ENCODE measurements at places on chromosomes 16 and 17.

- DNase-seq = no peak
Observed at GRCh38 chr16:11449716-11450115, 104.5 kb downstream of the RMI2 start.

DNA sequence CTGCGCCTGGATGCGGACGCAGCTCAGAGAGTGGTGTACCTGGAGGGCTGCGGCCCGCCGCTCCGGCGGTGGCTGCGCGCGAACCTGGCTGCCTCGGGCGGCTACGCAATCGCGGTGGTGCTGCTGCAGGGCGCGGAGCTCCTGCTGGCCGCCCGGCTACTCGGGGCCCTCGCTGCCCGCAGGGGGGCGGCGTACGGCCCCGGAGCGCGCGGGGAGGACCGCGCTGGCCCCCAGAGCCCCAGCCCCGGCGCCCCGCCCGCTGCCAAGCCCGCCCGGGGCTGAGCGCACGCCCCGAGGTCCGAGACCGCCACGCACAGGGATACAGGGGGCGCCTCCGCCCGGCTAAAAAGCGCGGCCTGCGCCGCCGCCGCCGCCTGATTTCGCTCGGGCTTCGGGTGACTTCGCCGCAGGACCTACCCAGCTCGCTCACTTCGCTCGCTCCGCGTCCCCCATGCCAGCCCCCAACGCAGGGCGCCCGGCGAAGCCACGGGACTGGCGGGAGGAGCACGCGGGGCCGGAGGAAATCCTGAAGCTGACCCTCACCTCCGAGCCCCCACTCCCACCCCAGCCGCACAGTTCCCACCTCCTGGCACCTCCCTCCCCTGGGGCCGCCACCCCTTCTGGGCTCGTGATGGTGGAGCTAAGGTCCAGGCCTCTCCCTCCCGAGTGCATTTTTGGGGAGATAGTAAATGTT lies 8.2 kb downstream of the PDE6G start:
- DNase-seq = no peak

GRCh38 chr17:54194268-54194667 lies 371.5 kb downstream of the KIF2B start:
- DNase-seq = no peak

- no peak for DNase-seq
Observed at GRCh38 chr17:4645642-4646041, 4.2 kb upstream of the ALOX15 start.

DNA sequence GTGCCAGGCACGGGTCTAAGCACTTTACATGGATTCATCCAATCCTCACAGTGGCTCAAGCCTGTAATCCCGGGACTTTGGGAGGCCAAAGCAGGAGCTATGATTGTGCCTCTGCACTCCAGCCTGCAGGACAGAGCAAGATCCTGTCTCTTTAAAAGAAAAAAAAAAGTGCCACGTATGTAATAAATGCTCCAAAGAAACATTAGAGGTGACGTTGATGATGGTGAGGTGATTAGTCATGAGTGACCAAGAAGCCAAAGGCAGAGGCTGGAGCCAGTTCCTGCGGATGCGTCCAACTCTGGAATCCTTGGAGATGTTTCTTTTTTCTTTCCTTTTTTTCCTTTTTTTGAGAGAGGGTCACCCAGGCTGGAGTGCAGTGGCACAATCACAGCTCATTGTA lies 59.4 kb upstream of the SIAH1 start:
- DNase-seq = no peak

- no peak for DNase-seq
Observed at GRCh38 chr17:73189417-73190099, 3.3 kb upstream of the COG1 start.

GRCh38 chr17:39628655-39629493 lies 2.1 kb downstream of the PPP1R1B start:
- DNase-seq = no peak

GRCh38 chr17:34826332-34826731 lies 134.9 kb downstream of the CCT6B start:
- DNase-seq = no peak

- no peak for DNase-seq
Observed at GRCh38 chr16:2226245-2226793, 2.9 kb downstream of the E4F1 start.

- no peak for DNase-seq
Observed at GRCh38 chr17:63378411-63379375, 67.4 kb downstream of the CYB561 start.

GRCh38 chr16:7335991-7336634 lies 3.5 kb downstream of the RBFOX1 start:
- no peak for DNase-seq

DNA sequence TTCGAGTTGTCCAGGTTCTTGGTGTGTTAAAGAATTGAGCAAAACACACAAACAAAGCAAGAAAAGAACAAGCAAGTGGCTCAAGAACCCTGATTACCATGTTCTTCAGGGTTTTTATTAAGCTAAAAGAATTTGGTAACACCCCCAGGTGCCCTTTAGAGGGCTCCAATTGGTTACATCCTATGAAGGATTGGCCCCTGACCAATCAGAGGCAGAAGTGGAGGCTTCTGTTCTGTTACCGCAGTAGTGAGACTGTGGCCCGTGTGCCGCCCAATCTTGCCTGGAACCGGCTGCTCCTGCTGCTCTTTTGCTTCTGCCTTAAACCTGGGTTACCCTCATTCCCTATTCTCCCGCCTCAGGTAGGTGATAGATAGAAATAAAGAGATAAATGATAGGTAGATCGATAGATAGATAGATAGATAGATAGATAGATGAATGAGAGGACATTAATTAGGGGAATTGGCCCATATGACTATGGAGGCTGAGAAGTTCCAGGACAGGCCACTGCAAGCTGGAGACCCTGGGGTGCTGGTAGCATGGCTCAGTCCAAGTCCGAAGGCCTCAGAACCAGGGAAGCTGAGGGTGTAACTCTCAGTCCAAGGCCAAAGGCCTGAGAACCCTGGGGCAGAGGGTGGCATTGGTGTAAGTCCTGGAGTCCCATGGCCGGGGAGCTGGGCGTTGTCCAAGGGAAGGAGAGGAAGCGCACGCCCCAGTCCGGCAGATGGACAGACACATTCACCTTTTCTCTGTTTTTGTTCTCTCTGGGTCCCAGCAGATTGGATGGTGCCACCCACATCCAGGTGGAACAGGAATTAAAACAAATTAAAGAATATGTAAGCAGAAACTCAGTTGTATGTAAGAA lies 3.5 kb upstream of the CA5A start:
- no peak for DNase-seq

- DNase-seq = no peak
Observed at GRCh38 chr16:11949527-11949926, 7.7 kb upstream of the NPIPB2 start.
